ENCODE measurements at places on chromosomes 4 and X.

GRCh38 chr4:147809211-147809610 is 77.3 kb downstream of the ARHGAP10 start:
- no peak for DNase-seq

DNA sequence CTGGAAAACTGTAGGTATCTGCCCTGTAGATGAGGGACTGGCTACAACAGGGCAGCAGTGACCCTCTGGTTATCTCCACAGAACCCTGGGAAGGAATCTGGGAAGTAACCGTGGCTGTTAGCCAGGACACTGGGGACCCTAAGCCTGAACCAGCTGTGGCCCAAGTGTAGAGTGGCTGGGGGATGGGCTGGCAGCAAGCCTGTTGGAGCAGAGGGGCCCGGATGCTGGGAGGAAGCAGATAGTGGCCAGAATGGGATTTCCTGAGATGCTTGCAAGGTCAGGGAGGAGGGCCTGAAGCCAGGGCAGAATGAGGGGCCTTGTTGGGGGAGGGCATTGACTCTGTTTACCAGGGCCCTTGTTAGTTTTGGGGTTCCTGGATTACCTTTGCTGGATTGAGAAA is 161.0 kb upstream of the EOLA2 start:
- DNase-seq = no peak

GRCh38 chrX:2710041-2710840 is 19.1 kb downstream of the CD99 start:
- peak; percentile 43 for DNase-seq

DNA sequence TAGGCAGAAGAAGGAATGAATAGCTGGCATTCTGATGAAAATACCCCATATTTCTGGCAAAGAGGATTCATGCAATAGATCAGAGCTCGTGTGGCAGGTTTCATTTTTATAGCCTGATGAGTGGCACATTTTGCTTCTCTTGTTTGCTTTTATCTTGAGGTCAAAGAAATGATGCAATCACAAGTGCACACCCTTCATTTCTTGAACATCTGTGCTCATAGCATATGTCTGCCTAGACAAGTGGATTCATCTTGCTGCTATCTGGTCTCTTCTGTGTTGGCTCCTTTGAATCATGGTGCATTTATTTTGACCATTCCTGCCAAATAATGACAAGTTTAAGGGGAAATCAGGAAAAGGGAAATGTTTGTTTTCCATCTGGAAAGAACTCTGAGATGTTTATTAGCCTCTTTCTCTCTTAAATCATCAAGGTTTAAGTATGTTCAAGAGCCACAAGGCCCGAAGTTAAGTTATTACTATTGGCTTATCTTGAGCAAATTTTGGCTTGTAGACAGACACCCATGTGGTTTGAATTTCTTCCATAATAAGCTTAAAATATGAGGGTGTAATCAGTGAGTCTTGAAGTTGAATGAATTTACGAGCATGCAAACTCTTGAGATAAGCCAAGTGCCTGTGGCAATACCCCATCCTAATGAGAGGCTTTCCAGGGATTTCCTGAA is 59.3 kb upstream of the HS3ST1 start:
- DNase-seq = no peak

DNA sequence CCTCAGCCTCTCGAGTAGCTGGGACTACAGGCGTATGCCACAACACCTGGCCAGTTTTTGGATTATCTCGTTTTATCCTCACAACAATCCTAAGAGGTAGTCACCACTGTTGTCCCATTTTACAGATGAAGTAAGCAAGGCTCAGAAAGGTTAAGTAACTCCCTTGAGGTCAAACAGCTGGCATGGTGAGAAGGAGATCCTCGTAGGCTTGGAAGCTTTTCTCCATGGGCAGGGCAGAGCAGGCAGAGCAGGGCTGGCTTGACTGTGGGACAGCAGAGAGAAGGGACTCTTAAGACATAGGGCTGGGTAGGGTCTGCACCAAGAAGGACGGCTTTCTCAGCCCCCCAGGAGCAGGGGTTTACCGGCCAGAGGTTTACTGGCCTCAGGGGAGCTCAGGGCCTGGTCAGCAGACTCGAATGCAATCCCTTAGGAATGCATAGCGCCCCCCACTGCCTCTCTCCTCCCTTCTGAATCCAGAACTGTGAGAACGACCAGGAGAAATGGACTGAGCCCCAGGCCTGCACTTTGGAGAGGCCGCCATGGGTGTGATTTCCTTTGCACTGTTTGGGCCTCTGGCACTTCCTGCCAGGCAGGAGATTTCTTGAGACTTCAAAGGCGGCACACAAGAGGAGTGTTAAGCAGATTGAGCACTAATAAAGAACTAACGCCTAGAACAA is 14.0 kb upstream of the CDKN2AIP start:
- no peak for DNase-seq

DNA sequence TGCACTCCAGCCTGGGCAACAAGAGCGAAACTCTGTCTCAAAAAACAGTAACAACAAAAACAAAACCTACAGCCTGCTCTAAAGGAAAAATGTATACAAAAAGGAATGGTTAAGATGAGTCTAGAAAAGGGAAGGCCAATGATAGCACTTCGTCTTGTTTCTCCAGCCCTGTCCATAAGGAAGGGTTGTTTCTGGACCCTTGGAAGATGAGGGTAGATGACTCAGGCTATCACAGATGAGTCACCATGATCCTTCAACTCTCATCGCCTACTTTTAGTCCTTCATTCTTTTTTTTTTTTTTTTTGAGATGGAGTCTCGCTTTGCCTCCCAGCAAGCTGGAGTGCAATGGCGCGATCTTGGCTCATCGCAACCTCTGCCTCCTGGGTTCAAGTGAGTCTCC is 8.8 kb downstream of the PLA2G12A start:
- DNase-seq = no peak

GRCh38 chrX:38616904-38617303 is 55.6 kb downstream of the TSPAN7 start:
- no peak for DNase-seq

- no peak for DNase-seq
These were observed 26.9 kb downstream of the ARSJ start for GRCh38 chr4:113952452-113953029.

- no peak for DNase-seq
These were observed 1528.3 kb downstream of the RPA4 start for GRCh38 chrX:98412058-98412457.

DNA sequence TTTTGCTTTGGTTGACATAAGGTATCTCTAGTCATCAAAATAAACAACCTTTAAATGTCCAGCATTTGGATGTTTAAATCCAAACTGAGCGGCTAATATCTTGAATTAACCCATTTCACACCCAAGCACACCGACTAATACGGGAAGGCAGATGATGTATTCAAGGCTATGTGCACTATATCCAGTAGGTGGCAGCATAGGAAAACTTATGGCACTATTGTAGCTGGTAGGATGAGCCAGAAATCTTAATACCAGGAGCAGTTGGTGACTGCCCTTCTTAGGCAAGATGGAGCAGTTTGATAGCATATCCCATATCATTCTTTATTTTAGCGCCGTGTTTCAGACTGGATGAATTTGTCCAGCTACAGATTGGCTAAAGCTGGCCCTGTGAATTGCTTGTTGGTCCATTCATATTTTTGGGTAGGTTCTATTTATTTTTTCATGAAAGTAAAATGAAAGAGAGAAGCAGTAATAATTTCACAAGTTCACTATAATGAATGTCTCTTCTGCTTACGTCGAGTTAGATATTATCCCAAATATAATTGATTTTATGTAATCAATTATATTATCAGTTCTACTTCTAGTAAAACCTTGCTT is 24.4 kb downstream of the UCHL1 start:
- DNase-seq = peak; percentile 52

GRCh38 chr4:147814376-147814775 is 82.5 kb downstream of the ARHGAP10 start:
- DNase-seq = no peak

- DNase-seq = no peak
These were observed 59.0 kb downstream of the ING2 start for GRCh38 chr4:183563874-183564273.

- DNase-seq = no peak
These were observed 8.8 kb upstream of the TLL1 start for GRCh38 chr4:165864271-165864670.

- DNase-seq = no peak
These were observed 155.9 kb downstream of the SHOX start for GRCh38 chrX:786441-786881.

GRCh38 chr4:86847571-86847970 is 1.6 kb downstream of the SLC10A6 start:
- no peak for DNase-seq

GRCh38 chrX:7071390-7071789 is 76.1 kb upstream of the STS start:
- no peak for DNase-seq

- DNase-seq = no peak
These were observed 28.2 kb downstream of the IRF2 start for GRCh38 chr4:184446132-184446658.

DNA sequence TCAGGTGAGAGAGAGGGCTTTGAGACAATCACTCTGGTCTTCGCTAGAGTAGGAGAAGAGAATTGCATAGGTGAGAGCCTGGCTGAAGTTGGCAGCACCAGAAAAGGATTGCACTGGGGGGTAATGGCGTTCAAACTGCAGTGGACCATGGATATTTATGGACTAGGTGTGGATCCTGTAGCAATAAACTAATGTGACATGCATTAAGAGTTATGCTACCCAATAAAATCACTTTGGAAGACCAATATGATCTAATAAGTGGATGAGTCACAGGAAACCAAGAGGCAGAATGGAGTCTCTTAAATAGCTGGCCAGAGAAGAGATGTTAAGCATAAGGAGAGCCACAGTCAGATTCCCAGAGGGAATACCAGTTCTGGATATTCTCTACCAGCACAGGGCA is 259.8 kb downstream of the FBXO8 start:
- DNase-seq = no peak

- no peak for DNase-seq
These were observed 1367.1 kb downstream of the STIM2 start for GRCh38 chr4:28227764-28228163.

GRCh38 chr4:3321295-3321889 is 28.6 kb downstream of the RGS12 start:
- no peak for DNase-seq

DNA sequence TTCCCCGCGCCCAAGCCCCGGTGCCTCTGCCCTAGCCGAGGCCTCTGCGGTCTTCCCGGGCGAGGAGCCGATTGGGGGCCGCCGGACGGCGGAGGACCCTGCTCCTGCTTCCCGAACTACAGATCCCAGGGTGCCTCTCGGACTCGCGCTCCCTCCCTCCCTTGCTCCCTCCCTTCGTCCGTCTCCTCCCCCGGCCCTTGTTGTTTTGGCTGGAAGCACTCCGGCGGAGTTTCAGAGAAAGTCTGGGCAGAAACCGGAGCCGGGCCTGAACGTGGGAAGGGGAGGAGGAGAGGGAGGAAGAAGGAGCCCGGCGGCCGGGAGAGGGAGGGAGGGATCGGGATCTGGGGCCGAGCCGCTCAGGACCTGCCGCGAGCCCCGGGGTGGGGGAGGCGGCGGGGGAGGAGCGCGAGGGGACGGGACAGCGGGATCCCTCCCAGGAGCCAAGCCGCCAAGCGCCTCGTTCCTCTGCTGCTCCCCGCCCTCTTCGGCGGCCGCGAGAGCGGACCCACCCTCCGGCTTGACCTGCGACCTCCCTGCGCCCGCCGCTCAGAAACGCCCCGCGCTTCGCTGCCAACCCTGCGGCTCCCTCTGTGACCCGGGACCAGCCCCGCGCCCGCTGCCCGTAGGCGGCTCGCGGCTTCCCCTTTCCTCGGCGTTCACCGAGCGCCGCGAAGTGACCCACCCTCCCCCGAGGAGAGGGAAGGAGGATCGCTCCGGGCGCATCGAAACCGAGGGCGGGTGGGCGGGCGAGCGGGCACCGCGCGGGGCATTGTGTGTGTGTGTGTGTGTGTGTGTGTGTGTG is 496 bp upstream of the GAB1 start:
- peak; percentile 97 for DNase-seq

GRCh38 chrX:105219454-105220401 is 766 bp downstream of the TEX13A start:
- no peak for DNase-seq

DNA sequence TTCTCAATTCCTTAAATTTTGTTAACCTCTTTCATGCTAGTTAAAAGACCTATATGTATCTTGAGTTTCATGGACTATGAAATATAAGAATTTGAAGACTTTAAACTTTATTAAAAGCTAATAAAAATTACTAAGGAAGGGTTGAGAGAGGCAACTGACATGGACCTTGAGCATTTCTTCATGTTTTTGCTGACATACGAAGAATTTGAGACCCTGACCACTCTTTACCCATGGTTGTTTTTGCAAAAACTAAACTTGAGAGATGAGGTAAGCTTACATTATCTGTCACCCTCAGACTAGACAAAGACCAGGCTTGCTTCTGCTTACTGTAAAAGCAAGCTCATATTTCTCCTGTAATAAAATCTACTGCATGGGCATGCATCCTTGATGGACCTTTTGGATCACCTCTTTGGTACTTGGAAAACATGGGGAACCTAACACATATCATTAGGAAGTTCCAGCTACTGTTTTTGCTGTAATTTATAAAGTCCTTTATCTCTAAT is 338.2 kb upstream of the PABPC4L start:
- DNase-seq = no peak

DNA sequence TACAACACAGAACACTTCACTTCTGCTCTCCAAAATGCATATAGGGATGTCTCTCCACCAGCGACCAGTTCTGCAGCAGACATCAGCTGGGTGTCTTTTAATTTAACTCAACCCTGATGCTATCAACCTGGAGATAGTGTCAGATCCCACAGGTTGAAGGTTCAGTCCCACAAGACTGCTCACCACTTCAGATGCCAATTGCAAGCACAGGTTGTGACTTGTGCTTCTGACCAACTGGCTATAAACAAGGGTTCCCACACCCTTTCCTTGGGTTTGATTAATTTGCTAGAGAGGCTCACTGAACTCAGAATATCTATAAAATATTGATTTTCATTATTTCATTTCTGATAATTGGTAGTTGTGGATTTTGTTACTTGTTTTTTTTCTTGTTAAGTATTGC is 177.4 kb upstream of the HS3ST1 start:
- no peak for DNase-seq

- DNase-seq = no peak
These were observed 28.5 kb downstream of the CAMK2D start for GRCh38 chr4:113732967-113733527.

- DNase-seq = no peak
These were observed 37.2 kb downstream of the GUCY1B1 start for GRCh38 chr4:155795991-155796390.

- DNase-seq = peak; percentile 20
These were observed 959 bp upstream of the REST start for GRCh38 chr4:56906489-56907393.

DNA sequence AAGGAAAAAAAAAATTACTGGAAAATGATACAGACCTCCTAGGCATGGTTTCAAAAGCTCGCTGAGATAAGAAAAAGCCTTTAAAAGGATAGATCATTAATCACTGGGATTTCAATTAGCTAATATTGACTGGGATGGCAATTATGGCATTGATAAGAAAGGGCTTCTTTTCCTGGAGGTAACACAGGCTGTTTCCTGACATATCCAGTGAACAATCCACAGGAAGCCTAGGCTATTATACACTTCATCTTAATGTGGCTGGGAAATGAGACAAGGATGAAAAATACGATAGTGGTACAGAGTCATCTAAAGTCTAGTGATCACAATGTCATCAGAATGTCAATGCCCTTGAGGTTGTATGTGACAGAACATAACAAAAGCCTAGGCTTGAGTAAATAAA is 1579.3 kb downstream of the C4orf33 start:
- DNase-seq = no peak

GRCh38 chr4:2083116-2083825 is 24.1 kb downstream of the NAT8L start:
- DNase-seq = no peak

GRCh38 chr4:177484613-177485021 is 42.4 kb upstream of the AGA start:
- DNase-seq = no peak

- DNase-seq = no peak
These were observed 12.7 kb upstream of the RHOXF2B start for GRCh38 chrX:120090208-120090607.

GRCh38 chr4:56082829-56083228 is 134.1 kb downstream of the CEP135 start:
- no peak for DNase-seq

Measured in right hindlimb (tissue), 1 donor.